Glomerular endothelial cell (primary cell): ENCODE measurements at places on chromosomes 13 and 19.

GRCh38 chr19:54023191-54023590 lies 31.8 kb downstream of the CACNG6 start:
- DNase-seq, result no peak

- DNase-seq, result no peak
Observed at GRCh38 chr19:55391702-55392615, 6.2 kb downstream of the RPL28 start.

- DNase-seq, result no peak
Observed at GRCh38 chr13:92802776-92803175, 423.8 kb upstream of the GPC6 start.

GRCh38 chr13:31236211-31236786 lies 36.5 kb downstream of the B3GLCT start:
- DNase-seq, result peak; percentile 7

DNA sequence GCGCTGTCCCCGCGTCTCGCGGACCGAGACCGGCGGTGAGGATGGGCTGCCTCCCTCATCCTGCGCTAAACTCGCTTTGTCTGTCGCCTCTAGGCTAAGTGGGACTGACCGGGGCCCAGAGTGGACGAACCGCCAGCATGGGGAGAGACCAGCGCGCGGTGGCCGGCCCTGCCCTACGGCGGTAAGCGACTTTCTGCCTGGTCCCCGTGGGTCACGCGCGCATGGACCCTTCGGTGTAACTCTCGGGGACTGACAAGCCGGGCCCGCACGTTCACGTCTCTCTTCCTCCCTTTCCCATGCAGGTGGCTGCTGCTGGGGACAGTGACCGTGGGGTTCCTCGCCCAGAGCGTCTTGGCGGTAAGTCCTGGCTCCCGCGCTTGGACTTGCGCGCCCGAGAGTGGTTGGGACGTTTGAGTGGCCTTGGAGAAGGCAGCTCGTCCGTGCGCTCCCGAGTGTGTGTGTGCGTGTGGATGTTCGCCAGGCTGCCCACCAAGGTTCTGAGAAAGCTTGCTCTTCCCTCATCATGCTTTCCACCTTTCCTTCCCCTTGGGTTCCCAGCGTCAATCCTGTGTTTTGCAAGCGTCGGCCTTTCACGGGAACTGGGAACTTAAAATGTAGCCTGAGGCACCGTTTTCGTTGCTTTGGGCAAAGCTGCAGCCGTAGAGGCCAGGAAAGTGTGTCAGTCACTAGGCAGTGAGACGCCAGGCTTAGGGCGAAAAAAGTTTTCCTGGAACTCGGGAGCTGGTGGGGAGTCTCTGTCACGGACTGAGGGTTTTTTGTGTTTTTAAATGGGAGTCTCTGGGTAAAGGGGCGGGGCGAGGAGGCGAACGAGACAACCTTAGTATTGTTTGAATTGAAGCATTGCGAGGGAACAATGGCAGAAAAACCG lies 927 bp downstream of the COL4A2 start:
- DNase-seq, result no peak

- no peak for DNase-seq
Observed at GRCh38 chr19:3536429-3537100, 2.4 kb upstream of the TEKTIP1 start.

GRCh38 chr13:47027780-47028437 lies 131.1 kb upstream of the HTR2A start:
- DNase-seq, result no peak

DNA sequence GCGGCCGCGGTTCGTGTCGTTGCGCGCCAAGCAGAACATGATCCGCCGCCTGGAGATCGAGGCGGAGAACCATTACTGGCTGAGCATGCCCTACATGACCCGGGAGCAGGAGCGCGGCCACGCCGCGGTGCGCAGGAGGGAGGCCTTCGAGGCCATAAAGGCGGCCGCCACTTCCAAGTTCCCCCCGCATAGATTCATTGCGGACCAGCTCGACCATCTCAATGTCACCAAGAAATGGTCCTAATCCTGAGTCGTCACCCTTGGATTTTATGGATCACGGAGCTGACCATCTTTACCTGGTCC lies 475 bp downstream of the MRPL57 start:
- no peak for DNase-seq
